Calu3 (cell line): ENCODE measurements at places on chromosomes 5 and 9. TPM values are rescaled to one million over a fixed set of nuclear protein-coding genes. Genes with fewer than 3 reads are reported as not detected.

SPINK1 gene
- total RNA-seq: 307 and 444 TPM in 2 replicates

DNA sequence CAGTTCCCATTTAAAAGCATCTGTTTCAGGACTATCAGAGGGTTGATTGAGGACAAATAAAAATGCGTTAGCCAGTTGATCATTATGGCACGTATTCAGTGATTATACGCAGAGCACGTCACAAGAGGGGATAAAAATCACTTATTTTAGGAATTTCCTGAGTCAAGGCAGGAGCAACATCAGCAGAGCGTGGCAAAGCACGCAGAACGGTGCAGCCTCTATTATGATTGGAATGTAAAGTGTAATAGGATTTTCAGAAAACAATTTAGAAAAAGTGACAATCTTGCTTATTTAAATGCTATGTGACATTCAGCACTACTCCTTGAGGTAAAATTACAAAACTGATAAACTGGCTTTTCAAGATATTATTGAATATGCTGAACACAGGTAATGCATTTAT lies 413.6 kb upstream of the DAP start:
- DNase-seq: no peak
- H3K27ac ChIP-seq: no peak overlapping the region
- peaks cover 18% of the 10 kb centered on the region for H3K4me1 ChIP-seq
- no peaks in the 10 kb centered on the region for H3K27me3 ChIP-seq
- no peak overlapping the region for H3K4me3 ChIP-seq

DNA sequence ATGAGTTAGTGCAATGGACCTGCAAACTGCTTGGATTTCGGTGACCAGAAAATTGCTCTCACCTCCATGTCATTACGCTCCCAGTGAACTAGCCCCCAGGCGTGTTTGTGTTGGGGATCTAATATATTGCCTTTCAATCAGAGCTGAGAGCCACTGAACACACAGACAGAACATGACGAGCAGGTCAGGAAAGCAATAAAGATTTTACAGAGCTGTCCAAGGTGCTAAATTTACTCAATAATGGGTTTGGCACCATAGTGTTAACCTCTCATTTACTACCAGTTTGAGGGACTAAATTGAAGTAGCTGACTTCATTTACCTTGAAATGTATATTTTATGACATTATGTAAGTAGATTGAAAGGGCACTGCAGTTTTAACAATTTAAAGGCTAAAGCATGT lies 383.0 kb downstream of the EBF1 start:
- no peak overlapping the region for H3K27ac ChIP-seq
- H3K4me3 ChIP-seq: no peak overlapping the region
- H3K27me3 ChIP-seq: no peaks in the 10 kb centered on the region
- no peaks in the 10 kb centered on the region for H3K36me3 ChIP-seq

DNA sequence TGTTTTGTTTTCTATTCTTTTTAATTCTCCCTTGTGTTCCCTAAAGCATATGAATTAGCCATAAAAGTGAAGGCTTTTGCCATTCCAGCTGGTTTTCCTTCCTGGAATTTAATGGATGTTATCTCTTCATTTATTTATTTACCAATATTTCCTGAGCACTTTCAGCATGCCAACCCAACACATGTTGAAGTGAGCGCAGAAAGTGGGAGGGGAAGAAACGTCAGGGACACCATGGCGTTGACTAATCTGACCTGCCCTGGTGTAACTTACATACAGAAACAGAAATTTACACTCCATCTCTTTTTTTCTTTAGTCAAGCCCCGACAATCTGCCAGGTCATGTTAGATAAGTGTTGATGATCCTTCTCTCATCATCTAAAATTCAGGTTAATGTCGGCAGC lies 247.5 kb downstream of the PCSK5 start:
- peak overlapping the region; percentile 13 for H3K27ac ChIP-seq
- H3K4me3 ChIP-seq: no peak overlapping the region
- no peaks in the 10 kb centered on the region for H3K36me3 ChIP-seq
- H3K4me1 ChIP-seq: no peaks in the 10 kb centered on the region
- DNase-seq: no peak
- no peaks in the 10 kb centered on the region for H3K27me3 ChIP-seq

DNA sequence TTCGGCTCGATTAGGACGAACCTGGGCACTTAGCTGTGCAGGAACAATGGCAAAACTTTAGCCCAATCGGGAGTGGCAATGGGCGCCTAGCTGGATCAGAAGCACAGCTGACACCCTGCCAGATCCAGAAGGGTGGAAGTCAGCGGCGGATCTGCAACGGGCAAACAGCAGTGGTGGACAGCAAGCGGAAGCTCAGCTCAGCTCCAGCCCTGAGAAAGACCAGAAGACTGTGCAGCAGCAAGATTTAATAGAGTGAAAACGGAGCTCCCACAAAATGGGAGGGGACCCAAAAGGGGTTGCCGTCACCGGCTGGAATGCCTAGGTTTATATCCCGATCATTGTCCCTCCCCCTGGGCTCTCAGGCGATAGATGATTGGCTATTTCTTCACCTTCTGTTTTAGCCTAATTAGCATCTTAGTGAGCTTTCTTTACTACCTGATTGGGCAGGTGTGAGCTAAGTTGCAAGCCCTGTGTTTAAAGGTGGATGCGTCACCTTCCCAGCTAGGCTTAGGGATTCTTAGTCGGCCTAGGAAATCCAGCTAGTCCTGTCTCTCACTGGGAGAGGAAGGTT lies 1237.9 kb downstream of the CDH12 start:
- no peak for DNase-seq
- no peaks in the 10 kb centered on the region for H3K36me3 ChIP-seq
- no peaks in the 10 kb centered on the region for H3K4me1 ChIP-seq
- H3K4me3 ChIP-seq: no peak overlapping the region
- no peaks in the 10 kb centered on the region for H3K27me3 ChIP-seq

PTPRD gene
- total RNA-seq: 0.37 and 1.8 TPM in 2 replicates

DNA sequence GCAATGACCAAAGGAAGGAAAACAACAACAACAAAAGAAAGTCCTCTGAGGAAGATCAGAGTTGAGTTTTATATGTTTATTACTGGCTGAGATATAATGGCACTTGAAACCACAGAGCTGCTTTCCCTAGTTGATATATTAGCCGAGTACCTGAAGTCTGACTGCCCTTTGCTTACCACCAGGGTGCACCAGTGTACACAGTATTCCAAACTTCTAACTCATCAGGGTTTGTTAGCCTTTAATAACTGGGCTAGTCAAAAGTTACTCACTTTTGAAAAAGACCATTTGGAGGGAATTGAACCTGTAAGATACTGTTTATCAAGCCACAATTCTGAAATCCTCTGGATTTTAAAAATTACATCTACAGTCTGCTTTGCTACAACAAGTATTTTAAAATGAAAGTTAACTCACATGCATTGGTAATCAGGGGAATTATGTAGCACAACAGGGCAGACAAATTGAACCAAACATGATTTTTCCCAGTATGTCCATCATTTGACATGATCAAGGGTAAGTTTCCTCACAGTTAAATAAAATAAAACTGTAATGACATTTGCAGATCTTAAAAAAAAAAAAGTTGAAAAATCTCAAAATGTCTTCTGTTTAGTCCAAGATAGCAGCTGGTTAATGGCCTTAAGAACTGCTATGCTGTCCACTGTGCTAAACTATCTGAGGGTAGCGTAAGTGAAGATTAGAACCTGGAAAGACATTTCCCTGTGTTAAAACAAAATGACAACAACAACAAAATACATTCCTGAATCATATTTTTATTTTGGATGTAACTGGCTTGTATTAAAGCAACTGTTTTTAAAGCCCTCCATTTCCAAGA lies 57.3 kb upstream of the C6 start:
- no peak overlapping the region for H3K27ac ChIP-seq
- H3K4me1 ChIP-seq: peaks cover 8% of the 10 kb centered on the region
- H3K4me3 ChIP-seq: no peak overlapping the region
- DNase-seq: peak; percentile 51
- H3K27me3 ChIP-seq: peaks cover 13% of the 10 kb centered on the region

- H3K36me3 ChIP-seq: no peaks in the 10 kb centered on the region
- H3K27me3 ChIP-seq: no peaks in the 10 kb centered on the region
- H3K4me3 ChIP-seq: no peak overlapping the region
- H3K4me1 ChIP-seq: peaks cover 13% of the 10 kb centered on the region
- no peak for DNase-seq
Observed at GRCh38 chr5:80925931-80926330, 34.2 kb upstream of the RASGRF2 start.

FCN1 gene
- total RNA-seq: not detected in 2 replicates

GRCh38 chr9:83964973-83965349 lies 15.1 kb downstream of the HNRNPK start:
- no peaks in the 10 kb centered on the region for H3K27me3 ChIP-seq
- DNase-seq: no peak
- H3K27ac ChIP-seq: peak overlapping the region; percentile 77
- peaks cover 7% of the 10 kb centered on the region for H3K4me1 ChIP-seq

DNA sequence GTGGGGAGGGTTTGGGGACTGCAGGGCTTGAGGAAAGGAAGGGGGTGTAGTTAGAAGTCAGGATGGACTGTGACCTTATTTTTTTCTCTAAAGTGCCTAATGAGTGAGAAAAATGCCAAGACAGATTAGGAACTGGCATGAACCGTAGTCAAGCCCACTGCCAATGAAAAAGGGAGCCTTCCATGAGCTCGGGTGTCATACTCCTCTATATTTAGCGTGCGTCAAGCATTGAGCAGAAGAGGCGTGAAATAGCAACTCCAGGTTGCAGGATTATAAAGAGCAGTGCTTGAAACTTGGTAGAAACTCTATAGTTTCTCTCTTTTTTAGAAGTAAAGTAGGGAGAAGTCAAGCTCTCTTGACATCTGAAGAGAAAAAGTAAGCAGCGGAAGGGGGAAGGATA lies 1.8 kb downstream of the SGCD start:
- no peaks in the 10 kb centered on the region for H3K27me3 ChIP-seq
- H3K4me1 ChIP-seq: no peaks in the 10 kb centered on the region
- H3K36me3 ChIP-seq: no peaks in the 10 kb centered on the region
- no peak for DNase-seq
- no peak overlapping the region for H3K4me3 ChIP-seq
- no peak overlapping the region for H3K27ac ChIP-seq

DNA sequence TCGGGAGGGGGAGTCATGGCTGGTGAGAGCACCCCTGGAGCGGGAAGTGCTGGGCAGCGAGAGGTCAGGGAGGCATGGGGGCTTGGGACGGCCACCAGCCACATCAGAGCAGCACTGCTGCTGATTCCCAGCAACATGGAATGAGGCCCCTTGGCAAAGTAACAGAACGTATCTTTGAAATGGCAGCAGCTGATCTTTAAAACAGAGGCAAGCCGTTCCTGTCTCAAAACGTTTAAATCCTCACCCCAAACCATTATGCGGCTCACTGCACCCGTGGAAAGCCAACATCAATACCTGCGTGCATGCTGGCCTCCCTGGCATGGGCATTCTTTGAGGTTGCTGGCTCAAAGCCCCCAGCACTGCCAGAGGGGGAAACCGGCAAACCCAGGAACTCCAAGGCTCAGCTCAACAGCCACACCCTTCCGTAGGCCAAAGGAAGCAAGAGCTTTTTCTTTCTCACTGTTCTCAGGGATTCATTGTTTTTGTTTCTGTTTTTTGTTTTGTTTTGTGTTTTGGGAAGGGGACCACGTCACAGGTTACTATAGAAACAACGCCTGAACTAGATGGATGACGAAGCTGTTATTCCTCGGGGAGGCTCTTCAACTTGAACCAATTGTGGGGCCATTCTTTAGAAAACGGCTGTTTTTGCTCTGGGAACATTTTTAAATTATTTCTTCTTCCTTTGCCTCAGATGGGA lies 28.1 kb upstream of the OBP2B start:
- H3K4me1 ChIP-seq: no peaks in the 10 kb centered on the region
- H3K36me3 ChIP-seq: peaks cover 7% of the 10 kb centered on the region
- H3K27me3 ChIP-seq: peaks cover 15% of the 10 kb centered on the region
- H3K4me3 ChIP-seq: no peak overlapping the region
- no peak overlapping the region for H3K27ac ChIP-seq

GRCh38 chr9:128555180-128555721 lies 2.9 kb downstream of the SPTAN1 start:
- peaks cover 25% of the 10 kb centered on the region for H3K4me1 ChIP-seq
- peak; percentile 30 for DNase-seq
- H3K36me3 ChIP-seq: peaks cover 4% of the 10 kb centered on the region

CDKN2B gene
- 30.4 and 35.2 TPM in 2 replicates for total RNA-seq

DNA sequence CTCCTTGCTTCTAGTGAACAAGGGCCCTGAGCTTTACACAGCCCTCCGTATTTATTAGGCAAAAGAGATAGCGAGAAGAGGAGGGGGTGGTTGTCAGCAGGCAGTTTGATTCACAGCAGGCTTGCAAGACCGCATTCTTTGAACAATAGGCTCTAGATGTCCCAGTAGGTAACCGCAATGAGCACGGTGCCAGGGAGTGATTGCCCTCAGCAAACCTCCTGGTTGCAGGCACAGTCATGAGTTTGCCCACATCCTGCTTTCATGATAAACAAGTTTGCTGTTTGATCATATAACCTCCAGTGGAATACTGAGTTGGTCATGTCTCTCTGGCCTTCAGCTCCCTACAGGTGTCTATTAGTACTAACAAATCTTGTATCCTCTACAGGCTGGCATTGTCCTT lies 66.1 kb downstream of the CACNA1B start:
- H3K36me3 ChIP-seq: peaks cover 4% of the 10 kb centered on the region
- H3K27ac ChIP-seq: no peak overlapping the region
- no peak overlapping the region for H3K4me3 ChIP-seq
- DNase-seq: no peak

DNA sequence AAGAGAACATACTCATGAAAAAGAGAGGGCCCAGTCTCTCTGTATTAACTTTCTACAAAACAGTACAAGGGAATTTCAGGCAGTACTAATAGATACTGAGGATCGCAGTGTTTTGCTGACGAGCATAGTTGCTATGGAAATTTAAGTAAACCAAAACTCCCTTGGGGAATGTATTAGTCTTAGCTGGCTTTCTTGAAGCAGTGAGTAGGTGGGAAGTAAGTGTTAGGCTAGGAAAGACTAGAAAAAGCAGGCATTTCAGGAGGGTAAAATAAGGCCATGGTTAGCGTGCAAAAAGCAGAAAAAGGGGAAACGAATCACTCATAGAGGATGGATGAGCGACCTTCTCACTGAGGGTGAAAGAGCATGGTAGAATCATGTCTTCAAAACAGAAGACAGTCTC lies 84.3 kb upstream of the ACTBL2 start:
- no peaks in the 10 kb centered on the region for H3K27me3 ChIP-seq
- no peak for DNase-seq
- peaks cover 6% of the 10 kb centered on the region for H3K36me3 ChIP-seq
- no peaks in the 10 kb centered on the region for H3K4me1 ChIP-seq
- no peak overlapping the region for H3K4me3 ChIP-seq
- H3K27ac ChIP-seq: no peak overlapping the region

OMD gene
- 0.14 TPM in 1 of 2 replicates, not detected in the other for total RNA-seq
